HuH-7 (cell line): ENCODE measurements at places on chromosomes 5 and 9.

DNA sequence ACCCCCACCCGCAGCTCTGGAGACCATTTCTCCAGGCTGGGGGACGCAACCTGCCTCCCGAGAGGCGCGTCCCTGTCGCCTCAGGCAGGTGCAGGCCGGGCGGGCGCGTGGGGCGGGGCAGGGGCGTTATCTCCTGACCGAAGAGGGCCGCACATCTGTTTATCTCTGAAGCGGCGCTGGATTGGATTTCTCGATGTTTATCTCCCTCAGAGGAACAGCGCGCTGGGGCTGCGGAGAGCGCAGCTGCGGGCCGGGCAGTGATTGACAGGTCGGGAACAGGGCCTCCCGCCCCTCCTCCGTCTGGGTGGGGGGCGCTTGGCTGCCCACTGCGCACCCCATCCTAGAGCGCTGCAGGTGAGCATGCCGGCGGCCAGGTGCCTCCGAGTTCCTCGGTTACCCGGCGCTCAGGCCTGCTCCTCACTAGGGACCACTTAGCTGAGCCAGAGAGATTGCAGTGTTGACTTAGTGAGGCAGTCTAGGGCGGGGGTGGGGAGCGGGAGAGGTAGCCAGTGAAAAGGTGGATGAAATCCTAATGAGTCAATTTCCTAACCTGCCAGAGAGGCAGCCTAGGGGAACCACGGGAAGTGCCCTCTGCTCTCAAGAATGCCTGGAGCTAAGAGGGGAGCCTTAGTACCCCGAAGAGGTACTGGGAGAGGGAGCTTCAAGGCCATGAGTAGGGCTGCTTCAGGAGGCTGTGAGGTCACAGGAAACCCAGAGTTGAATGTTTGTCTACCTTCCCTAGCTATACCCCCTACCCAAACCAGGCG is 39.6 kb upstream of the TIFAB start:
- peak; percentile 52 for DNase-seq

- DNase-seq, result peak; percentile 68
These were observed 80.8 kb downstream of the NTNG2 start for GRCh38 chr9:132242621-132243155.

- DNase-seq, result no peak
These were observed 96.8 kb downstream of the RAPGEF6 start for GRCh38 chr5:131538177-131538593.

GRCh38 chr9:90368928-90369327 is 273.7 kb downstream of the DIRAS2 start:
- DNase-seq, result no peak

GRCh38 chr5:150625831-150626746 is 14.4 kb upstream of the SYNPO start:
- no peak for DNase-seq

DNA sequence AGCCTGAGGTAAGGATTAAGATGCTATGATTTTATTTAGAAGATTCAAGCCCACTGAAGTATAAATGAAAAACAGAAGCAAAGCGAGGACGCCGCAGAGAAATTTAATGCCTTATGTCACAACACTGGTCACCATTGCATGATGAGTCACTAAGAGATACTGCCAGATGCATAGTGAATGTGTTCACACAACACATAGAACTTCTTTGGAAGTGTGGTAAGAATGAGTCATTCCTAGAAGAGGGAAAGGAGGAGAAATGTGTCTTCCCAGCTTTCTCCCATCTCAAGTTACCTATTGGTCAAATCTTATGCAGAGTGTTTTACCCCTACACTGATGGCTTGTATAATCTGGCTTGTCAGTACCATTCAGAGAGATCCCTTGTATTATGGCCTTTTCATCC is 465.3 kb upstream of the ARRDC3 start:
- no peak for DNase-seq

DNA sequence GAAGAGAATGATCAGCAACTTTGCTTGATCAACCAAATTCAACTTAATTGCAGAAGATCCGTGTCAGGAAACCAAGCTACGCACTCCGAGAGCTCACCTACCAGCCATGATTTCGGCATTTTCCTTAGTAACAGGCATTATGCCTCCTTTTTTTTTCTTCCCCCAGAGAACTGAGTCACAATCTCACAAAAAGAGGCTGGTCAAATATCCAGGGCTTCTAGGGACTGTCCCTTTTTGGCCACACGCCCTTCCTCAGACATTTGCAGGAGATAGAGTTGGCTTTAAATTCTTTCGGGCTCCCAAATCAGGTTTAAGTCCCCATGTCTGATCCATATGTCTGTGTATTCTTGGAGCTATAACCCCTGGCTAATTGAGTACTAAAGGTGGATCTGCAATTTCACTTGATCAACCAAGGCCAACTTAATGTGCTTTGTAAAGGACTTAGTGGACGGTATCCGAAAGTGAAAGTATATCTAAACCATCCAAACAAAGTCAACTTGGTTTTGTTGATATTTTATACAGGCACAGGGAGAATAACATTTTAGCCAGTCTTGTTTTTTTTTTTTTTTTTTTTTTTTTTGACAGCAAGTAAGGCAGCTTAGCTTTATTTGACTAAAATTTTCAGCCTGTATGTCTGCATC is 100.8 kb upstream of the TBCA start:
- DNase-seq, result no peak

- DNase-seq, result no peak
These were observed 57.2 kb downstream of the WDR70 start for GRCh38 chr5:37436146-37436934.

- no peak for DNase-seq
These were observed 41.1 kb downstream of the ACTBL2 start for GRCh38 chr5:57441557-57441956.

- DNase-seq, result no peak
These were observed 25.2 kb upstream of the HSD17B4 start for GRCh38 chr5:119427060-119427459.

DNA sequence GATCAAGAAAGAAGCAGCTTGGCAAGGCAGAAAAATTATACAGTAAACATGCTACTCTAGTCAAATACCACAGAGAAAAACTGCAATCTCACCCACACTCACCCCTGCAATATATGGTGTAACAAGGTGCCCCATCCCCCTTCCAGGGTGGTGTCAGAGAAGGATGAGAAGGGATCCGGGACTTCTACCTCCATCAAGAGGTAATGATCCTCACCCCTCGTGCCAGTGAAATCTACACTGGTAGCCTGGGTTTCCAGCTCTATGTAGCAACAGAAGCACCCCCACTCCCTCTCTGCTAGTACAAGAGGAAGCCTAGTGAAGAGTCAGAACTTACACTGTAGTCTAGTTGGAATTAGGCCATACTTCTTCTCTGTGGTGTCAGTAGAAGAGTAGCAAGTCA is 18.9 kb downstream of the SLCO4C1 start:
- no peak for DNase-seq
